ENCODE measurements at places on chromosomes 2 and 18.
A peak's percentile ranks its signal among the peaks of the same experiment; 100 is the strongest.

DNA sequence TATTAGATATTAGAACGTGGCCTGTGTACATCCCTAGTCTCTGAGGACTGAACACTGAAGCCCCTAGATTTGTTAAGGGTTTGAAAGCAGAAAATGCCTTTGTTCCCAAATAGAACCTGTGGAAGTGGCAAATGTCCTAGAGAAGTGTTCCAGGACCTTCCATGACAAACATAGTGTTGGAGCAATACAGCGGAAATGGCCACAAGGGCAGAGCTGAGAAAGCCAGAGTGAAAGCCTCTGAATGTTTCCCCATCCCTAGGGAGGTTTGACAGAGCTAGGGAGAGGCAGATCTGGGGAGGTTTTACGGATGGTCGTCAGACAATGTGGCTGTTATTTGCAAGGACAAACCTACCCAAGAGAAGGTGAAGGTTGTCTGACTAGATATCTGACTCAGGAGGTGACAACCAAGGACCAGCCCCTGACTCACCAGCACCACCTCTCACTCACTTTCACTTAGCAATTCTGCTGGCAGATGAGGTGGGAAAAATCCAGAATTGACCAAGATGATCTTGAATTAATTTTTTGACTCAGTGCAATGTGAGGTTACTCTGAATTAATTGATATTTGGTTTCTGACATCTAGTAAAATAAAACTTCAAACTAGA, 24.1 kb downstream of the RBM43 start:
- DNase-seq = no peak

- DNase-seq = no peak
Observed at GRCh38 chr18:26159353-26159752, 25.7 kb downstream of the PSMA8 start.

- DNase-seq = no peak
Observed at GRCh38 chr2:61177727-61178549, 15.9 kb downstream of the C2orf74 start.

DNA sequence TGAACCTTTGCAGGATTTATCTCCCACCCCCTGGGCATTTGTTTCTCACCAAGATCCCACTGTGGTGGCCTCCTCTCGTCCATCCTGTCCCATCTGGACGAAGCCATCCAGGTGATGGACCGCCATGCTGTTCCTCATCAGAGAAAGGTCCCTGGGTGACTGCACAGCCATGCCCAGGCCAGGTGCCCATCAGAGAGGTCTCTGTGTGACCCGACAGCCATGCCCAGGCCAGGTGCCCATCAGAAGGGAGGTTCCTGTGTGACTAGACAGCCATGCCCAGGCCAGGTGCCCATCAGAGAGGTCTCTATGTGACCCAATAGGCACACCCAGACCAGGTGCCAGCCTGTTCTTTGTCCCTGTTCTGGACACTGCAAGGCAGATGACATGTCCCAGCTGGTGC, 360.9 kb upstream of the SALL3 start:
- no peak for DNase-seq

DNA sequence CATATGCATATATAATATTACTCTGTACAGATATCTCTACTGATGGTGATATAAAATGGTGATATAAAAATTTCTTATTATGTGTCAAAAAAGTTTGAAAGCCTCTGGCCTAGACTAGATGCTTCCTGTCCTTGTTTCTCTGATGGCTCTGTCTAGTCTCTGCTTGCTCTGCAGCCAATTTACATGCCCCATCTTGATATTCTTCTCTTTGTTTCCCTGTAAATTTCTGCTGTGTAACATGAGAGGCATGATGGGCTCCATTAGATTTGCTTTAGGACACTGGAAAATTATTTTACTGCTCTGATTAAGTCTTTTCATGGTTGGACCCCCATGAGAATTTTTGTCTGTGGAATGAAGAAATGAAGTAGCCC, 24.3 kb downstream of the BABAM2 start:
- DNase-seq = no peak

- no peak for DNase-seq
Observed at GRCh38 chr2:176096986-176097819, 2.4 kb upstream of the HOXD12 start.

- DNase-seq = no peak
Observed at GRCh38 chr2:33670392-33670937, 71.4 kb upstream of the FAM98A start.

DNA sequence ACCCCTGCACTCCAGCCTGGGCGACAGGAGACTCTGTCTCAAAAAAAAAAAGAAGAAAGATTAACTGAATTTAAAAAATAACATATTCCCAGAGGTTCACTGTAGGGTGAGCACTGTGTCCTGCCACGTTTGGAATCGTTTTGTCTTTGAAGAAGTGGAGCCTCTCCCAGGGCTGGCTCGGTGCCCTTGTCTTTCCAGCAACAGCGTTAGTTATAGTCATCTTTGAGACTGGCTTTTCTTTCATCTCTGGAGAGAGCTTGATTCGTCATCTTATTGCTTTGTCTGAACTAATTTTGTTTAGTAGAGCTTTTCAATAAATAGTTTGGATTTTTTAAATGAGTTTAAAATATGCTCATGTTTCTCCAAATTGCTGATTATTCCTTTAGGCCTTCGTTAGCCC, 50.5 kb downstream of the IMPA2 start:
- DNase-seq = peak; percentile 13

- DNase-seq = no peak
Observed at GRCh38 chr2:112181571-112182290, 43.5 kb downstream of the FBLN7 start.

DNA sequence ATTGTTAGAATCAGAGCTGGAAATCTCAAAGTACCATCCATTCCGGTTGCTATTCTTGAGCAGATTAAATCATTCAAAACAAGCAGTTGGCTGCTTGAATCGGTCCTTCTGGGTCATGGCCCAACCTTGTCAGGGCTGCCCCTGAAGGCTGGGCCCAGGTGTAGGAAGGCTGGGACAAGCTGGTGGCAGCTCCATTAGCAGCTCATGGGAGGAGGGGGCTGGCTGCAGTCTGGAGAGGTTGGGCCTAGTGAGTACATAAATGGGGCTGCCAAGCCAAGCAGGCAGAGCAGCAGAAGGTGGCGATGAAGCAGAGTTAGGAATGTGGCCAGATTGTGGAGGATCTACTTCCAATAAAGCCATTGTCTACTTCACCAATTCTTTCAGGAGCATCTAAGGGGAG, 81.4 kb downstream of the ADCYAP1 start:
- DNase-seq = no peak

GRCh38 chr18:57991552-57991951, 52.5 kb upstream of the NEDD4L start:
- DNase-seq = no peak

DNA sequence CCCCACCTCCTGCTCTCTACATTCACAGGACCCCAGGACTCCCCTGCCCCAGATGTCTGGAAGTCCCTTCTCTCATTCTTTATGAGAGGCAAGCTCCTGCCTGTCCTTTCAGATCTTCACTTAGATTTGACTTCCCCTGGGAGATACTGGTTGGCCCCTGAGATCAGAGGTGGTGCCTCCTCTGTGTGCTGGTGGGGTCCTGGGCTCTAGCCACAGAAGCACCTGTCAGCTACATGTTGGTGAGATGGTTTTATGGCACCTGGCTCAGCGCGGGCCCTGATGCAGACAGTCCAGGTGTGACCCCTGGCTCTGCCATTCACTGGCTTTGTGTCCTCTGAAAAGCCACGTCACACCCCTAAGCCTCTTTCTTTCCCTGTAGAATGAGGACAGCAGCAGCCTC, 369.6 kb upstream of the ID2 start:
- DNase-seq = no peak

DNA sequence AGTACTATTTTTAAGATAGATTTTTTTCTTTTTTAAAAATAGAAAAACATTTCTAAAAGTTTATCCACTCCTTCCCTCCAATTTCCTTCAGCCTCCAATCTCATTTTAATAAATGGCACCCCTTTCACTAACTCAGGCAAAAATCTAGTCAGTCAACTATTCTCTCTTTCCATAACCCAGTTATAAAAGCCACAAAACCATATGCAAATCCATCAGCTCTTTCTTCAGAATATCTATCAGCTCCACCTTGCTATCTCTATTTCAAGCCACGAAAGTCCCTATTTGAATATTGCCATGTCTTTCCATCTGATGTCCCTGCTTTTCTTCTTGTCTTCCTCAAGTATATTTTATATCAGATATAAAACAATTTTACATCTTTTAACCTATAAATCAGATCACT, 397.1 kb downstream of the ERBB4 start:
- DNase-seq = no peak

GRCh38 chr2:105781274-105781978, 36.7 kb downstream of the NCK2 start:
- no peak for DNase-seq

DNA sequence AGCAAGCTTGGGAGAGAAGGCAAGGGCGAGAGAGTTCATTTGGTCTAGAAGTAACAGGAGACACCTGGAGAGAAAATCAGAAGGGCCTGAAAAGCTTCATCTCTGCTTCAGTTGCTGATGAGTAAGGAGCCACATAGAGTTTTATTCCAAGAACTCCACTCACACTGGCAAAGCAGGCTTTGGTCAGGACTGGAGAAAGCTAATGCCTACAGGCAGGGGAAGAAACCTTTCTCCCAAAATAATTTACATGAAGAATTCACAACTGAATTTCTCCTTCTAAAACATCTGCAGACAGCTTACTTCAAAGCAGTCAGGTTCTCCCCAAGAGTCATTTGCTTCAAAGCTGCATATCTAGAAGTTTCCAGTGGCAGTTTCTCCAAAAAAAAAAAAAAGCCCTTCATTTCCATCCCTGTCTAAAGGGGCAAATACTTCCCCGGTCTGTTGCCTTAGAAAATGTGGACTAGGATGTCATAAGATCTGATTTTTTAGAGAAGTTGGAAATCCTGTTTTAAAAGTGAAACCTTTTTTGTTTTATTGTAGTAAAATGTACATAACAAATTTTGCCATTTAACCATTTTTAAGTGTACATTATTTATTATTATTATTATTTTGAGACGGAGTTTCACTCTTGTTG, 46.3 kb downstream of the TMEM247 start:
- DNase-seq = no peak

DNA sequence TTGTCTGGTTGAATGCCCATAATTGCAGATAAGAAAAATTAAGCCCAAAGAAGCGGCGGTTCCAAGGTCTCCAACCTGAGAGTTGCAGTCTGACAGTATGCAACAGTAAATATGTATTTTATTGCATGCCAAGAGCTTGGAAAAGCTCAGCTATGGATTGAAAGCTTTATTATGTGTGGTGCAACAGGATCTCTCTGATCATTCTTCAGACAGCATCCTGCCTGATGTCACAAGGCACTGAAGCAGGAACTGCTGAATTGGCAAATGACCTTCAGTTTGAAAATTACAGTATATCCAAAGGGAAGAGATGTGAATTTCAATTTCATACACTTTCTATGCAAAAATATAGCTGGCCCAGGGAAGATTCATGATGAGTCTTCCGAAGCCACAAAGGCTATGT, 42.5 kb downstream of the DOCK10 start:
- no peak for DNase-seq

DNA sequence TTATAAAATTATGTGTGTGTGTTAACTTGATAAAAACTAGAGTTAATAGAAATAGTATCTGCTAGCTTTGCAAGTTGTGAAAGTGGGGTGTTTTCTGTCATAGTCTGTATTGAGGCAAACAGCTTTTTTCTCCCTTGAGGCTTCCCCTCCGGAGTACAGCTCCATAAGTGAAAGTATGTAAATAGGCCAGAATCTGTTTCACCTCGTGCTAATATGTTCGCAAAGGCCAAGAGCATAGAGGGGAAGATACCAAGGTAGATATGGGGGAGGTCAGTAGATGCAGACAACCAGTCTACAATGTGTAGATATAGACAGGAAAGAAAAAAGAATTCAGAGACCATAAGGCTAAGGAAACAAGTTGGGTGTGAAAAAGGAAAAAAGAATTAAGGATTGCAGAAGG, 72.9 kb downstream of the PTRHD1 start:
- no peak for DNase-seq

DNA sequence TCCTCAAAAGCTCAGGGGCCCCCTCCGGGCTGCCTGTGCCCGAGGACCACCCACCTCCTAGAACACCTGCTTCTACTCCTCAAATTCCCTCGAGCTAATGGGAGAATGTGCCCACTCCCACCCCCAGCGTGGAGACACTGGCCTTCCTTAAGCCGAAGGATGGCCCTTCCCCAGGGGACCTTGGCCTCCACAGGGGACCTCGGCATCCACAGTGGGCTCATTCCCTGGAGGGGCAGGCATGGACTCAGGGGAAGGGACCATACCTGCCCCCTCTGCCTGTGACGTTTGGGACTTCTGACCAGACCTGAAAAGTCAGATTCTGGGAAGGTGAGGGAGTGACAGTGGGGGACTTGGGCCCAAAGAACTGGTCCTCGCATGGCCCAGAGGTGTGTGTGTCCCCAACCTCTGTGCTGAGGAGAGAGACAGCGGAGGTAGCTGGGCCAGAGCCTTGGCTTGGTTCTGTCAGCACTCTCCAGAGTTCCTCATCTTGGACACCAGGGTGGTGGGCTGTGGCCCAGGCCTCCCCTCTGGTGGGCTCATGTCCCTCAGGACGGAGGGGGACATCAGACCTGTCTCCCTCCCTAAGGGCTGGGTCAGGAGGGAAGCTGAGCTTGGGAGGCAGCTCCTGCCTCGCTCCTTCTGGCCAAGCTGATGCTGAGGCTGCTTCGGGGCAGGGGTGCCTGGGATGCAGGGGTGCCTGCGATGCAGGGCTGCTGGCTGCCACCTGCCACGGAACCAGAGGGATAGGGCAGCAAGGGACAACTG, 240.4 kb downstream of the HAUS1 start:
- no peak for DNase-seq

DNA sequence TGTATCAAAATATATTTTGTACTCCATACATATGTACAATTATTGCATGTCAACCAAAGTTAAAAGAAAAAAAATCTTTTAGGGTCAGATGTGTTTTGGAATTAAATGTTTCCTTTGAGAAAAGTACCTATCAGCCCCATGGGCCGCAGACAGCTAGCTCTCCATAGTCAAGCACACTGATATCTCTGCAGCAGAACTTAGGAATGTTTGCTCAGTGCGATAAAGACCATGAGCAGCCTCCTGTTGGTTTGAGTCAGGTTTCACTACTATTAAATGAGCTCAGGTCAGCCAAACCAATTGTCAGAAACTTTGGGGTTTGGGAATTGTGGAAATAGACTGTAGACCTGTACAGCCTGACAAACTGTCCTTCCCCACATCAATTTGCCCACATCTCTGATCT, 33.7 kb downstream of the LCT start:
- DNase-seq = no peak

GRCh38 chr2:46983065-46983801, 67.6 kb upstream of the MCFD2 start:
- no peak for DNase-seq

GRCh38 chr18:30455741-30456140, 586.8 kb downstream of the DSC3 start:
- no peak for DNase-seq

DNA sequence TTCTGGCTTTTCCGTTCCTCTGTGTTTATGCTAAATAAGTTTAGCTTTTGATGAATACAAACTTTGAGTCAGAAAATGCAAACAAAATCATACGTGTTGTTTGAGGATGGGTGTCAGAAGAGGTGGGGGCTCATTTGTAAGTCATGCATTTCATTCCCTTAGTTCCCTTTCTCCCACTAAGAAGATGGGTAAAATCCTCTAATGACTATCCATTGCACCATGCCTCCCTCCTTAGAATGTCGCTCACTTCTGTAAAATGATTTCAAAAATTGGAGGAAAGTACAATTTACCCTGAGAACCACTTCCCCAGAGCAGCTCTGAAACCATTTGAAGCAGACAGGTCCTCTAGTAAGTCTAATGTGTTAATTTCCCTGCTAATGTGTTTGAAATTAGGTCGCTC, 629.6 kb upstream of the VRK2 start:
- no peak for DNase-seq

- no peak for DNase-seq
Observed at GRCh38 chr2:213740453-213740852, 456.2 kb downstream of the SPAG16 start.

- no peak for DNase-seq
Observed at GRCh38 chr2:172270278-172271079, 156.9 kb upstream of the ITGA6 start.
